T-helper 1 cell (primary cell): ENCODE measurements at places on chromosomes 2 and 18.

DNA sequence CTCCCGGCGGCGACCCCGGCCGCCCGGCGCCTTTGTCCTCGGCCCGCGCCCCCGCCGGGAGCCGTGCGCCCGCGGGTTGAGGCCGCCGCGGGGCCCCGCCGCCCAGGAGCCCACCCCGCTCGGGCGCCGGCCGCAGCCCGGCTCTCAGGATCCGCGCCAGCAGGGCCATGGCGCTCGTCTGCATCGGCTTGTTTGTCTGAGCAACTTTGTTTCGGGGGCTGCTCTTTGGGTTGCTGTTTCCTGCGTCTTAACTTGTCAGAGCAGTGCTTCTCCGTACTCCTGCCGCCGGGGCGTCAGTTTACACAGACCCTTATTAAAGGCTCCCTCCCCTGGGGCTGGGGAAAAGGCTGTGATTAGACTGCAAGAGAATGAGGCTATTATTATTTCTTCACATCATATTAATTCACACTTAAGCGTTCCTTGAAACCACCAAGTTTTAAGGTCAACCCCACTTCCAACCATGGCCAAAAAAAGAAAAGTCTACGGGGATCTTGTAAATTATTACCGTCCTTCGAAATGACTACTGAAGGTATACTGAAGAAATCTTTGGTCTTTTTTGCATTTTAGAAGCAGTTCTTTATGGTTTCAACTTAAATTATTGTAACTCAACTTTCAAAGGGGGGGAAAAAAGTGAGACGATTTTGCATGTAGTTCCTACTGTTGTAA is at the start of gene CYP27C1:
CYP27C1 (minus strand) TSS at position 198 of the 666 bp plus-strand sequence; CDS start at position 169, 29 bp downstream.
- DNase-seq, result no peak

DNA sequence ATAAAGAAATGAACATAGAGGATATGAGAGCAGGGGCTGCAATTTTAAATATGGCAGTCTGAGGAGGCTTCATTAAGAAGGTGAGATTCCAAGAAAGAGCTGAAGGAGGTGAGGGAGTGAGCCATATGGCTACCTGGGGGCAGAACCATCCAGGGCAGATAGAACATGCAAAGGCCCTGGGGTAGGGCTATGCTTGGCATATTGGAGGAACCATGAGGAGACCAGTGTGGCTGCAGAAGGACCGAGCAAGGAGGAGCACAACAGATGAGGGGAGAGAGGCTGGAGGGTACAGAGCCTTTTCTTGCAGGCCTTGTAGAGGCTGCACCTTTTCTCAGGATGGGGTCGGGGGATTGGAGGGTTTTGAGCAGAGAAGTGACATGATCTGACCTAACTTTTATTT is 69.5 kb upstream of the GATA6 start:
- no peak for DNase-seq

DNA sequence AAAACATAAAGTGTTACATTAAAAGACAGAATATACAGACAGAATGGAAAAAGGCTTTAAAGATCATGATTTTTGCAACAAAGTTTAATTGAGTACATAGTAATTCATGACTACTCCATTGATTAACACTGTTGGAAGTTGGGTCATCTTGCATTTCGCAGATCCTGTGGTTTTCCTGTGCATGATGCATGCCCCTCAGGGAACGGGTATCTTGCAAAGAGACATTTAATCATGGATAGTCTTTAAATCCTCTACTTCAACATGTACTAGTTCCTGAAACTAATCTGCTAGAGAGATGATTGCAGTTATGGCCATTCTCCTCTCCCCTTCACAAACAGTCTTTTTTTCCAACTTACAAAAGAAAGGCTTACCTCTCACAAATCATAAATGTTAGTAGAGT is 155.6 kb upstream of the DSEL start:
- no peak for DNase-seq

DNA sequence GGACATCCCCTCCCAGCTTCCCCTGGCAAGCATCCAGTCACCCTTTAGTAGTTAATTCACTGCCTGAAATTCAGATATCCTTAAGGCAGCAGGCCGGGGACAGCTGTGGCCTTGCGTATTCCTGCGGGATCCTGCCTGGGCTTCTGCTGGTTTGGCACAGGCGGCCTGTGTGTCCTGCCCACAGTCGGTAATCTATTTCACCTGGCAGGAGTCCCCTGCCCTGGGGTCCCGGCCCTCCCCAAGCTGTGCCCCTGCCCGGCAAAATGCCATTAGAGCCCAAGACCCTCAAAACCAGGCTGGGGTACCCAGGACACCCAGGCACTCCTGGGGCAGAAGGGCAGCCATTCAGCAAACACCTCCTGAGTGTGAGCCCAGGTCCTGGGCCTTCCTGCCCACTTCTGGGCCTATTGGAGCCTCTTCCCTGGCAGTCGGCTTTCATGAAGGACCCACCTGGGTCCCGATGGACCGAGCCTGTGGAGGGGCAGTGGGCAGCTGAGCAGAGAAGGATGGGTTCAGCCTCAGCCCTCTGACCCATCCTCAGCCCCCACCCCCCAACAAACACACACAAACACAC is 11.6 kb downstream of the CROCC2 start:
- no peak for DNase-seq

DNA sequence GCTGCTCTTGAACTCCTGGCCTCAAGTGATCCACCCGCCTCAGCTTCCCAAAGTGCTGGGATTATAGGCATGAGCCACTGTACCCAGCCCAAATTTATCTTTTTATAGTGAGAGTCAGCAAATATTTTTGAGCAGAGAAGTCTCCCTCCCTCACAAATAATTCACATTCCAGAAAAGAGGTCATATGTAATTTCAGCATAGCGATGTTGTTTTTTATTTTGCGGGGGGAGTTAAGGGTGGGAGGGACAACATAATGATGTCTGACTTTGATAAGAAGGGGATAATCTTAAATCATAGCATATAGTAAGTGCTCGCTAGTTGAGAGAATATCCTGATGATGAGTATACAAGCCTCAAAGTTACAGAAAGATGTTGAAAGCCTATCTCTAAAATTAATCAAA is 1090.2 kb upstream of the ACVR2A start:
- no peak for DNase-seq

DNA sequence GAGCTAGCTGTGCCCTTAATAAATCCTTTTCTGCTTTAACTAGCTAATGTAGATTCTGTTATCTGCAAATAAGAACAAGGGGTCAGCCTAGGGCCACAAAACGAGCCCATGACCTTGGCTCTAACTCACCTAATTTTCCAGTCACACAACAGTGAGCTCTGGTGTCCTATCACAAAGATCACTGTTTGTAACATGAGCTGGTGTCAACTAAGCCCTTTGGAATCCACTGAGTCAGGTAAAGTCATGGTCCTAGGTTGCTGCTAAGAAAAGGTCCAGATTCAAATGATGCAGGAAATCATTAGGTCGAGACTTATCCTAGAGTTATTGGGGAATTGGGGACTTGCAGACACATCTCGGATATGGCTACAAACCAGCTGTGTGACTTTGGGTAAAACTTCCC is 49.9 kb downstream of the ST8SIA5 start:
- no peak for DNase-seq

- DNase-seq, result no peak
These were observed 52.5 kb downstream of the CDH2 start for GRCh38 chr18:28124131-28125029.

GRCh38 chr2:186327251-186327868 is 158.7 kb upstream of the ZC3H15 start:
- DNase-seq, result no peak

GRCh38 chr2:220533485-220533884 is 906.1 kb downstream of the SLC4A3 start:
- no peak for DNase-seq

DNA sequence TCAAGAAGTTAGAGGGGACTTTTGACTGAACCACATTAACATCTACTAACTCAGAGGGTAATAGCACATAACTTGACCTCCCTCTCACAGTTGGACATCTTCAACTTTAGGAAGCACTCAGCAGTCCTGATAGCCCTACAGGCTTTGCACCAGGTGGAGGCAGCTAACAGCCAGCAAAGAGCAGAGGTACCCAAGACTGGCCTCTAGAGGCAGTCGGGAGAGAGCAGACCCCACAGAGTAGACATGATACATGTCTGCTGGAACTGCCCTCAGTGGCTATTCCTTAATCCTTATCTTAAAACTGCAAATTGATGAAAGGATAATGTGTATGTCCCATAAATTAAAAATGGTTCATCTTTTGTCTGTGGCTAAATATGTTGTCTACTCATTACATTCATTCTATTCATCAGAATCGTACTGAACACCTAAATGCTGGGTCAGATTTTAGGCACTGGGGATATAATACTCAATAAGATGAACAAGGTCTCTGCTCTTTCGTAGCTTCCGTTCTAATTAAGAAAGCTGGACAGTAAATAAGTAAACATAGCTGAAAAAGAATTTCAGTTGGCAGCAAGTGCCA is 49.8 kb downstream of the CAB39 start:
- no peak for DNase-seq

GRCh38 chr2:6148882-6149281 is 456.7 kb downstream of the SOX11 start:
- DNase-seq, result no peak

DNA sequence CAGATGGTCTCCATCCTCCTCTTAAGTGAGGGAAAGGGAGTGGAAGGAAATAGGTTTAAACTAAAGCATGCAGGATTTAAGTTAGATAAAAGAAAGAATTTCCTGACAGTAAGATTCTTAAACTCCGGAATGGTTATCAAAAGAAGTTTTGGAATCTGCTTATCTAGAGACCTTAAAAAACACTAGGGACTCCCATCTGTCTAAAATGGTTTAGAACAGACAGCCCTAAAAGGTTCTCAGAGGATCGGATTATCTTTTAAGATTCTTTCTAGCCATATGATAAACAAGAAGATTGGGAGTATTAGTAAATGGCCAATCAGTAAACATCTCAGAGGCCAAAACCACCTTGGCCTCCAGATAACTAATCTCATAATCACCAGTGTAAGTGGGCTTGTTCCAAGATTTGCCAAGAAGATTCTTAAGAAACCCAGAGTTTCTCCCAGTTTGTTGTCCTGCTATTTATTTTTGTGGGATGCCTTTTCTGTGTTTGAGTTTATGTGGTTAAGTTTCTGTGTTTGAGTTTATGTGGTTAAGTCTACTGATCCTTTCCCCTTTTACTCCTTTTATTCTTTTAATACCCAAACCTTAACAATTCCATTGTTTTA is 314.9 kb upstream of the NRP2 start:
- no peak for DNase-seq

GRCh38 chr2:174492963-174493431 is 6.2 kb upstream of the GPR155 start:
- peak; percentile 89 for DNase-seq

GRCh38 chr2:72738096-72738495 is 87.7 kb downstream of the EXOC6B start:
- no peak for DNase-seq

- no peak for DNase-seq
These were observed 256.5 kb downstream of the OSR1 start for GRCh38 chr2:19101968-19102367.

DNA sequence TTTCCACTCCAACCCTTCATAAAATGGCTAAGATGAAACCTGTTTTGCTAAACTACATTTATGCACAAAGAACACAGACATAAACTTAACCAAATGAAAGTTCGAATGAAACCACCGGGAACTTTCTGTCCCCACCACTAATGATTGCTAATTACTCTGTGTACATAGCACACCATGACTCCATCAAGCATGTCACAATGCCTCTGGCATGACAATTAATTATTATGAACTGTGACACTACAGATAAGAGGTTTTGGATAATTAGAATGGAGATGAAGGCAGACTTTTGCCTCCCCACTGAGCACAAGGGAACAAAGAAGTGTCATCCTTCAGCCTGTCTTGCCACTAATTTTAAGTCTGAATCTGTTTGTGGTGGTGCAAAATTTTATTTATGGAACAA is 1.5 kb downstream of the DAPL1 start:
- DNase-seq, result no peak

DNA sequence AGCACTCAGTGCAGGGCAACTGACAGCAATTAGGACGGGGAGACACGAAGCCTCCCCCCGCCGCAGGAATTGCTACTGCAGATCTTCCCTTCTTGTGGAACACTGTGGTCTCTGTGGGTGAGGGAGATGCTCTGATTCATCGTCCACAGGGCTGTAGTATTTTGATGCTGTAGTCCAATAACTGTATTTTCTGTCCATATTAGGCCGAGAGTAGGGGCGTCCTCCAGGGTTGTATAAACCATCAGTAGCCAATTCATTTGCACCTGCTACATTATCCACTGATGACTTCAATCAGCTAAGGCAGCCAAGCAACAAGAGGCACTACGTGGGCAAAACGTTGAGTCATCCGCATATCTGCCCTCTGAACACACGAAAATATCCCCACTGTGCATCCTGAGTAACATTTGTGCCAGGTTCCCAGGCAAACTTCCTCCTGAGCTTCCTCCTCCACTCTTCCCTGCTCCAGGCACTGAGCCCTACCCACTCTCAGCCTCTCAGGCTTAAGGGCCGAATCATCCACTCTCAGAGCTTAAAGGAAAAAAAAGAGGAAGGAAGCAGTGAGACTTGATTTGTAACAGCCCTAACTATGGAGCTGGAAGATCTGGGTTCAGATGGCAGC is 62.1 kb downstream of the LBH start:
- DNase-seq, result no peak

GRCh38 chr2:60490848-60491247 is 62.6 kb downstream of the BCL11A start:
- DNase-seq, result no peak

GRCh38 chr2:132550946-132551345 is 119.1 kb downstream of the LYPD1 start:
- DNase-seq, result no peak

- DNase-seq, result no peak
These were observed 121.3 kb downstream of the BCL11A start for GRCh38 chr2:60432035-60432601.

DNA sequence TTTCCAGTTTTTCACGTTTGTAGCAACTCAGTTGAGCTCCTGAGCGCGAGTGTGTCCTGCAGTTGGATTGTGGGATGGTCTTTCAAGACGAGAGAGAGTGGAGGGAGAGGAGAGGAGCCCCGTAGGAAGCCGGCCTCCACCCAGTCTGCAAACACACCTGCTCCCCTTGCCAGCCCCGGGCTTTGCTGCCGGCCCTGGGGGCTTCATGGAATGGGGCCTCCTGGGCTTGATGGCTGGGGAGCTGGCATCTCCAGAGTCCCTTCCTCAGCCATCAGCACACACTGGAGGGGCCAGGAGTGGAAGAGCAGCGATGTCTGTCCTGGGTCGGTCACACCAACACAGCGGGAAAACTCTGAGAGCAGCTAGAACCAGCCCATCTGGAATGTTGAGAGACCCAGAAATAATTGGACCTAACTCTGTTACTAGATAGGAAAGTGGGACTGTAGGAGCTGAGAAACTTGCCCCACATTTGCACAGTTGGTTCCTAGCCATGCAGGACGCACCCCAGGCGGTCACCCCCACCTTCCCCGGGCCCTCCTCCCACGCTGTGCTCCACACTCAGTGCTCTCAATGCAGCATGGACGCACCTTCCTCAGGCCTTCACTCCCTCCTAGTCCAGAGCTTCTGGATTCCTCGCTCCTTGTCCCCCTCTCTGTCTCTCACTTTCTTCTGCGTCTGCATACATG is 69.6 kb downstream of the PTGR3 start:
- DNase-seq, result no peak

DNA sequence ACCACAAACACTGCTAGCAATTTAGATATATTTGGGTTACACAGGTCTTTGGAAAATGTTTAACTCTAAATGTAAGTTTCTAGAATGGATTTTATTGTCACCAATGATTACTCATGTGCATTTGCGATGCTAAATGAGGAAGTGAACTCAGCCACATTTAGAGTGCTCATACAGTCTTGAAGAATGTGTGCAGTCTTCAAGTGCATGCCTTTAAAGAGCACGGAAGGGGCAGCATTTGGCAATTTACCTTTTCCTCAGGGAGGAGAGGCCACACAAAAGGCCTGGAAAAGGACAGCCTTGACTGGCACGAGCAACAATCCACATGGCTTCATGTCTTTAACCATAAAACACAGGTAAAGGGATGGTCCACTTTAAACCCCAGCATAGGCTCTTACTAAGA is 78.5 kb upstream of the STK17B start:
- DNase-seq, result no peak
